ENCODE measurements at places on chromosomes 1 and 21. TPM values are rescaled to one million over a fixed set of nuclear protein-coding genes. Genes with fewer than 3 reads are reported as not detected.

DNA sequence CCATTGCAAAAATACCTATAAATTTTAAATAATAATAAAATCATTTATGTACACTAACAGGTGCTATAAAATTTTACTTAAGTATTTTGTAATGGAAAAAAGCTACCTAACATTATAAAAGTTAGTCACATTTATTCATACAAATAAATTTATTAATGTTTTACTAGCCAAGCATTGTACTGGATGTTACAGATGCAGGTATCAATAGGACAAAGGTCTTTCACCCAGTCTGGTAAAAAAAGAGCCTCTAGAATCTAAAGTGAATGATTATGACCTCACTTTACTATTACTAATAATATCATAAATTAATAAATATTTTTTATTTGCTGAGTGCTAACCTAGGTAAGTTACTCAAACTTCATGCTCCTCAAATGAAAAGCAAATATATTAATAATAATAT lies 170.6 kb downstream of the KCNT2 start:
- DNase-seq: no peak

DNA sequence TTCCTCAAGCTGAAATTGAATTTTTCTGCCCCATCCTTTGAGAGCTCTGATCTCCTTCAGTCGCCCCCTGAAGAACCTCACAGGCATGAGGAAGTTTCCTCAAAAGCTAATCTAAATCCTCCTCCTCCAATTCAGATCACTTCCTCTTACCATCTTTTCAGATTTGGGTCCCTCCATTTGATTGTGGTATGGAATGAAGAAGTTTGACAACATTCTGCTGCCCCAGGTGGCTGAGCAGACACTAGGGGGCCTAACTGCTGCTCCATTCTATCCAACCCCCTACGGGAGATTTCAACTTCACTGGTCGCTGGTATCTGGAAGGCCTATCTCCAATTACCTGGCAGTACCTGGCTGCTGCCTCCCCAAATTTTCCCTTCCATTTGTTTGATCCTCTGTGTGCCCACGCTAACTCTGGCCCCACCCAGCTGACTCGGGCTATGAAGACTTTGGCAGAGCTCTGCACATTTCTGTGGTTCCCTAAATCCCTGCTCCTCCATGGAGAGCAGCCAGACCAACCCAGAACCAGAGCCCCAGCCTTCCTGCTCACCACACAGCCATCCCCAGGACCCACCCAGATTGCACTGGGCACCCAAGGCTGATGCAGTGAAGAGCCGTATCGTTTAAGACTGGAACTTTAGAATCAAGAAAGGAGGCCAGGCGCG lies 7.8 kb downstream of the IRF6 start:
- DNase-seq: no peak

DNA sequence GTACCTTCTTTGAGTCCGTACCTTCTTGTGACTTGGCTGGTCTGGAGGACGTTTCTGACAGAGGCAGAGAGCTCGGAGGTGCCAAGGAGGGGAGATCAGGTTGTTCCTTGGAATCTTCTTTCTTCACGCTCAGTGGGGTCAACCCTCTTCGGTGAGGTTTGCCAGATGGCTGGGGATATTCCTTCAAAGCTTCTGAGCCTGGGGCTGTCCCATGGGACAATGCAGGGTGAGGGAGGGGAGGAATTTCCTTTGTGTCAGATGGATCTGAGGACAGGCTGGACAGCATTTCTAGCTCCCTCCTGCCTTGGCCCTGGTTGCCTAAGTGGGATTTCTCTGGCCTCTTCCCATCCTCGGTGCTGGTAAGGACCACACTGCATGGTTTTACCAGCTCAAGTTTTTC lies 95.5 kb upstream of the EDN2 start:
- DNase-seq: no peak

Gene CLDN17
- not detected for total RNA-seq
